ENCODE measurements at places on chromosomes 16 and 17.

GRCh38 chr17:30926516-30926915 lies 4.8 kb downstream of the ADAP2 start:
- no peaks in the 10 kb centered on the region for H3K36me3 ChIP-seq
- H3K27me3 ChIP-seq = peaks cover 38% of the 10 kb centered on the region
- H3K4me1 ChIP-seq = peaks cover 7% of the 10 kb centered on the region
- H3K27ac ChIP-seq = no peak overlapping the region
- no peak for DNase-seq

DNA sequence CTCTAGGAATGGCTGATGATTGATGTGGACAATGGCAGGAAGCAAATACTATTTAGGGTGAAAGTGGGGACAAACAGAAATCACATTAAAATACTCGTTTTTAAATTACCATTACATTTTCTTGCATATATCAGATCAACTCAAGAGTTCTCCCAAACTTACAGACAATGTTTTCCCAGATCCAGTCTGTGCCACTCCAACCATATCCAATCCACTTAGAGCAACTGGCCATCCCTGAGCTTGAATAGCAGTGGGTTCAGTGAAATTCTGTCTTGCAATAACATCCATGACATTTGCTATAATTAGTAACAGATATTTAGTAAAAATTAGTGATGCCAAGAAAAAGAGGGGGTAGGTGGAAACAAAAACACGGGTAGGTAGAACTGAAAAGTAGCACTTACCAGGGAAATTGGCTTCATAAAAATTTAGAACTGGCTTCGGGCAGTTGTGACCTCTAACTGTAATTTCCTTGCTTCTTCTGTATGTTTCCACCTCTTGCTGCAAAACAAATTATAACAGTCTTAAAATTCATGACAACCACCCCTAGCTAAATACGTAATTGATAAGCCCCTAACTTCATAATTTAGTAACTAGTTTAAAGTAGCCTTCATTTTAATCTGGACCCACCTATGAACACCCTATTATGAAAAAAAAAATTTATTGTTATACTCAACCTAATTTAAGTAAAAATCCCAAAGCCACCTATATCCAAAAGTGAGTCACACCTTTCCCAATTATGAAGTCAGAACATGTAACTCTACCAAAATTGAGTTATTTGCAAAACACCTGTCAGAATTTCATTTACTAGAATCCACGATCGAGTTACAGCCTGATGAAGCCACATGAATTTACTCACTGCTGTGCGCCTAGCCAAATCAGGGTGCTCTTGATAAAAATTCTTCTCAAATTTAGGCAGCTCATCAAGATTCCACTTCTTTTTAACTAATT lies 2.0 kb downstream of the DDX5 start:
- H3K4me3 ChIP-seq = peak overlapping the region; percentile 97
- H3K27me3 ChIP-seq = no peaks in the 10 kb centered on the region
- H3K36me3 ChIP-seq = peaks cover 69% of the 10 kb centered on the region
- peaks cover 55% of the 10 kb centered on the region for H3K4me1 ChIP-seq
- H3K27ac ChIP-seq = peak overlapping the region; percentile 99

DNA sequence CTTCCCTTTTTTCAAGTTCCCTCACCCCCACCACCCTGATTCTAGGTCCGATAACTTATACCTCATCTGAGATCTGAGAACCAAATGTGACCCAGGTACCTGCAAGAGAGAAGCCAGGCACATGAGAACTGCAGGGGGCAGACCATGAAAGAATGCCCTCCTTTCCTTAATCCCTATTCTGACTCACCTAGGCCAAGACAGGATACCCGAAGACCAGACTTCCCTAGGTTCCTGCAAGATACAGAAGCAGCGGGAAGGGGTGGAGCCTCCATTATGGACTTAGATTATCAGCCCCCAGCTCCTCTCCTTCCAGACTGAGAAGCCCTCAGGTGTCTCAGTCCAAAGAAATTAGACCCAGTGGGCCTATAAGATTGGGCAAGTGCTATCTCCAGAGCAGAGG lies 2.1 kb downstream of the KCNAB3 start:
- no peak for DNase-seq
- H3K4me1 ChIP-seq = peaks cover 23% of the 10 kb centered on the region
- H3K27ac ChIP-seq = peak overlapping the region; percentile 35
- no peak overlapping the region for H3K4me3 ChIP-seq
- no peaks in the 10 kb centered on the region for H3K27me3 ChIP-seq
- H3K36me3 ChIP-seq = peaks cover 10% of the 10 kb centered on the region

GRCh38 chr16:16009401-16009800 lies 60.0 kb downstream of the ABCC1 start:
- H3K4me1 ChIP-seq = peaks cover 18% of the 10 kb centered on the region
- peaks cover 46% of the 10 kb centered on the region for H3K36me3 ChIP-seq
- no peak overlapping the region for H3K27ac ChIP-seq
- DNase-seq = no peak
- H3K27me3 ChIP-seq = no peaks in the 10 kb centered on the region
- no peak overlapping the region for H3K4me3 ChIP-seq

- DNase-seq = no peak
- H3K36me3 ChIP-seq = no peaks in the 10 kb centered on the region
- no peaks in the 10 kb centered on the region for H3K27me3 ChIP-seq
Observed at GRCh38 chr17:67312265-67312664, 54.1 kb downstream of the PSMD12 start.

GRCh38 chr17:5694551-5694950 lies 110.2 kb upstream of the NLRP1 start:
- no peak overlapping the region for H3K4me3 ChIP-seq
- H3K4me1 ChIP-seq = no peaks in the 10 kb centered on the region
- no peak for DNase-seq
- H3K27ac ChIP-seq = peak overlapping the region; percentile 20
- no peaks in the 10 kb centered on the region for H3K36me3 ChIP-seq
- H3K27me3 ChIP-seq = peaks cover 6% of the 10 kb centered on the region

DNA sequence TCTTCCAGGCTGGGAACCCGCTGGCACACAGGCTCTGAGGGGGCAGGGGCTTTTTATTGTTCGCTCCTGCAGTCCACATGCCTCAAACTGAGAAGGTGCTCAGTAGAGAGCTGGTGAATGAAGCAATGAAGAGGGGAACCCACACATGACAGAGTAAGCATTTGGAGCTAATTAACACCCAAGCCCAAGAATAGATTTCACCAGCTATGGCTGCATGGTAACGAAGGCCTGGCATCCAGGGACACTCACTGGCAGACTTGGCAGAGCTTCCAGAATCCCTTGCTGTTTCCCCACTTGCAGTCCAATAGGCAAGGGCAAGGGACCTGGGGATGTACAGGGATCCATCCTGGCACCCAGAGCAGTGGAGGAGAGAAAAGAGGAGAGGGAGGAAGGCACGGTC lies 12.2 kb downstream of the FLOT2 start:
- no peaks in the 10 kb centered on the region for H3K27me3 ChIP-seq
- no peak for DNase-seq
- H3K4me1 ChIP-seq = peaks cover 10% of the 10 kb centered on the region
- no peak overlapping the region for H3K27ac ChIP-seq
- H3K36me3 ChIP-seq = peaks cover 31% of the 10 kb centered on the region

DNA sequence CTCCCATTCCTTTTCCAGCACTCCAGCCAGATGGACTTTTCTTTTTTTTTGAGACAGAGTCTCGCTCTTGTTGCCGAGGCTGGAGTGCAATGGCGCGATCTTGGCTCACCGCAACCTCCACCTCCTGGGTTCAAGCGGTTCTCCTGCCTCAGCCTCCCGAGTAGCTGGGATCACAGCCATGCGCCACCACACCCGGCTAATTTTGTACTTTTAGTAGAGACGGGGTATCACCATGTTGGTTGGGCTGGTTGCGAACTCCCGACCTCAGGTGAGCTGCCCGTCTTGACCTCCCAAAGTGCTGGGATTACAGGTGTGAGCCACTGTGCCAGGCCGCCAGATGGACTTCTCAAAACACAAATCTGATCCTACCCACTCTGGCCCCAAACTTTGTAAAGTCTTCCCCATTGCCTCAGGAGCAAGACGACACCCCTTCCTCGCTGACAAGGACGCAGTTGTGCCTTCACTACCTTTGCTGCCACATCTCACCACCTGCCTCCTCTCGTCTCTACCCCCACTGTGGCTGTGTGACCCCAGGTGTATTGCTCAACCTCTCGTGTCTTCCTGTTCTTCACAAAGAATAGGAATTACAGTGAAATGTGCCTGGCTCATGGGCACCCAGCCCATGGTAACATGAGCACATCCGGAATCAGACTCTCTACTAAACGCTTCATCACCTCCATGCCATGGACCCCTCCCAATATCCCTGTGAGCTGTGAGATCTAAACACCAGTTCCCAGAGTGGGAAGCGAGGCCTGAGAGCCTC lies 3.7 kb upstream of the BANP start:
- peak overlapping the region; percentile 82 for H3K27ac ChIP-seq
- H3K27me3 ChIP-seq = peaks cover 5% of the 10 kb centered on the region
- H3K36me3 ChIP-seq = peaks cover 5% of the 10 kb centered on the region
- peak overlapping the region; percentile 65 for H3K4me3 ChIP-seq
- H3K4me1 ChIP-seq = peaks cover 20% of the 10 kb centered on the region

DNA sequence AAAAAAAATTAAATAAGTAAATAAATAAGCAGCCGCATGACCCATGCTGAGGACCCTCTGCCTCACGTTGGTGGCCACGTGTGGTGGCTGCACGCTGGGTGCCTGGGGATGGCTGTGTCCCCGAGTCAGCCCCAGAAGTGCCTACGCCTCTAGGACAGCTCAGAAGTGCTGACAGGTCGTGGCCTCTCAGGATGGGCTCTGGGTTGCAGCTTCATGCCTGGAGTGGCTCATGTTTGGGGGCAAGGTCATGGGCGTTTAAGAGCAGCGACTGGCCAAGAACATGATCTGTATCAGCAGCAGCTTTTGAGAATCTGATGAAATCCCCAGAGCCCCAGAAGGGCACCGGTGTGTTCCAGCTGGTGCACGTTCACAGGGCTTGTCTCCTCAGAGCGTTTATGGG lies 26.8 kb upstream of the CAPN15 start:
- no peak overlapping the region for H3K4me3 ChIP-seq
- DNase-seq = no peak
- no peaks in the 10 kb centered on the region for H3K4me1 ChIP-seq

- H3K27ac ChIP-seq = no peak overlapping the region
- H3K27me3 ChIP-seq = peaks cover 6% of the 10 kb centered on the region
- no peaks in the 10 kb centered on the region for H3K36me3 ChIP-seq
- H3K4me1 ChIP-seq = no peaks in the 10 kb centered on the region
Observed at GRCh38 chr17:7167832-7168231, 11.3 kb downstream of the ASGR1 start.

DNA sequence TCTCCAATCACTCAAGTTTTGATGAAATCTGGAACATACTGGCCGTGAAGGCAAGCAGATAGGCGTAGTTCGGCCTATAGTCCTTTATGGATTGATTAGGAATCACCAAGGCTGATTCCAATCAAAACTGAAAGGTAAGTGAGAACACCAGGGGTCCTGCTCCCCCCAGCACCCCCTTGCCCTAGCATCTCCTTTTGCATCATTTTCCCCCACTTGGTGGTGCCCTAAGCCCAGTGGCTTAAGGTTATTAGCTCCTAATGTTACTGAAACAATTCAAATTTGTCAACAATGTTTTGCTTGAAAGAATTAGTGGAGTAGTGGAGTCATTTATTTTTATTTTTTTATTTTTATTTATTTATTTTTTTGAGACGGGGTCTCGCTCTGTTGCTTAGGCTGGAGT lies 4.9 kb downstream of the SLFN14 start:
- H3K27ac ChIP-seq = no peak overlapping the region
- no peak for DNase-seq
- peaks cover 1% of the 10 kb centered on the region for H3K4me1 ChIP-seq
- H3K4me3 ChIP-seq = no peak overlapping the region
- H3K36me3 ChIP-seq = no peaks in the 10 kb centered on the region
- peaks cover 19% of the 10 kb centered on the region for H3K27me3 ChIP-seq

DNA sequence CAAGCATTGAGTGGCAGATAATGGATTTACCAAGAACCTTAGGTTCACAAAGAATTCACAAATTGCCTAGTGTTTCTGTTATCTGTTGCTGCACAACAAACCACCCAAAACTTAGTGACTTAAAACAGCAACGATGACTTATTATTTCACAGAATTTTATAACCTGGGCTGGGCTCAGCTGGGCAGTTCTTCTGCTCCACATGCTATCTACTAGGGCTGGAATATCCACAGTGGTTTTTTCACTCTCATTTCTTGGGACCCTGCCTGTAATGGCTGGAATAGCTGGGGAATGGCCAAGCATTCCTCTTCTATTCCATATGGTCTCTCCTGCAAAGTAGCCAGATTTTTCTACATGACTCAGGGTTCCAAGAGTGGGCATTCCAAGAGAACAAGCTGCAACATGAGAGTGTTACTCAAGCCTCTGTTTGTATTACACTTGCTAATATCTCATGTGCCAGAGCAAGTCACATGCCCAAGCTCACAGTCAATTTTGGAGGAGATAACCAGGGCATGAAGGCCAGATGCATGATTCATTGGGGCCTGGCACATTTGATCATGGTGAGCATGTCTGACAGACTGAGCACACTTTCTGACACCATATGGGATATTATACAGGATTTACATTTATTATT lies 4.9 kb upstream of the PSMD7 start:
- H3K4me3 ChIP-seq = no peak overlapping the region
- H3K4me1 ChIP-seq = peaks cover 10% of the 10 kb centered on the region
- H3K27ac ChIP-seq = no peak overlapping the region
- no peaks in the 10 kb centered on the region for H3K27me3 ChIP-seq

DNA sequence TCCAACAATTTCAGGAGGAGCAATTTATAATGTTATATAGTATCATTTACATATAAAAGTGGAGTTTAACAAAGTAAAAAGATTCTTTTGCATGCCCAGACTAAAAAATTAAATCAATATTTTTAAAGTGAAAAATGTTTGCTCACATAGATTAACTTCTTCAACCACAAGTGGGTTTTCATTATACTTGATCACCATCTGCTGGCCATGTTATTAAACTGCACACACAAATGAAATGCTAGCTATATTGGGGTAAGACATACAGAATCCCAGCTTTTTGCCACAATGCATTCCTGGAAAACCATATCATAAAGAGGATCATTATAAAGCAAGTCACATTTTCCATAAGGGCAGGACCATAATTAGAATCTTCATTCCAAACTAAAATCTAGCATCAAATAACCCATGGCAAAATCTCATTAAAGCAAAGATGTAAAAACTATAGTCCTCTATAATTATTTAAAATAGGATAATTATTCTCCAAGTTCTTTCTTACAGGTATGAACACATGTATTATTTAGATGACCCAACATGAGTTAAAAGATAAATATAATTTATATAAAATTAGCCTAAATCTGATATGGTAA lies 26.3 kb downstream of the CEP112 start:
- no peaks in the 10 kb centered on the region for H3K4me1 ChIP-seq
- no peak overlapping the region for H3K4me3 ChIP-seq
- no peak overlapping the region for H3K27ac ChIP-seq
- no peaks in the 10 kb centered on the region for H3K27me3 ChIP-seq

GRCh38 chr17:12826431-12826830 lies 37.1 kb downstream of the ARHGAP44 start:
- no peaks in the 10 kb centered on the region for H3K4me1 ChIP-seq
- H3K4me3 ChIP-seq = no peak overlapping the region
- H3K27ac ChIP-seq = no peak overlapping the region

GRCh38 chr17:72421128-72422092 lies 300.6 kb downstream of the SOX9 start:
- H3K27ac ChIP-seq = peak overlapping the region; percentile 45
- peaks cover 3% of the 10 kb centered on the region for H3K36me3 ChIP-seq
- no peak for DNase-seq
- peaks cover 4% of the 10 kb centered on the region for H3K4me1 ChIP-seq
- H3K27me3 ChIP-seq = no peaks in the 10 kb centered on the region
- H3K4me3 ChIP-seq = no peak overlapping the region
